ENCODE measurements at places on chromosomes 2 and 18. TPM values are rescaled to one million over a fixed set of nuclear protein-coding genes. Genes with fewer than 3 reads are reported as not detected.

GRCh38 chr2:11830708-11831301, 84.4 kb downstream of the LPIN1 start:
- no peak for DNase-seq

DNA sequence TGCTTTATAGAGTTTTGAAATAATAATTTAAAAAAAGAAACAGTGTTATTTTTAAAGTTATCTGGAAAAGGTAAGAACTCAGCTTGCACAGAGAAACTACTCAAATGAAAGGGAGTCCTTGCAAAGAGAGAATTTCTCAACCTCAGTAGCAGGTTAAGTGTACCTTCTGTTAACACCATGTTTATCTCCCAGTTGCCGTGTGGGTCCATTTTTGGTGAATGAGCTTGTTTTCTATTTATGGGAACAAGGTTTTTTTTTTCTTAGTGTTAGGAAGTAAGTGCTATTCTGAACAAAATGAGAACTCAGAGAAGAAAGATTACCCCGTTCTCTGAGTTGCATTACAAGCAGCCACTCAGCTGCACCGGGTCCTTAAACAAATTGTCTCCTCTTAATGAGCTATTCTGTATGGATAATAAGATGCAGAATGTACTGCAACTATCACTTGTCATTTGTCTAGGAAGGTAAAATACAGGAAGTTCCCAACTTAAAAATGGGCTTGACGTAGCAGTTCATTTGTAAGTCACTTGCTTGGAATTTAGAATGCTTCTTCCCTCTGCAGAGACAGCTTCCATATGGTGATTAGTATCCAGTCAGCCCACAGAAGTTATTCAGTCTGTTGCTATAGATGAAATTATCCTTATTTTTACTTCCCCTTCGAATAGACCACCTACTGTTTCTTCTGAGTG, 74.9 kb downstream of the LTBP1 start:
- DNase-seq: no peak

Gene DSC2
- total RNA-seq: not detected

Gene SERPINB10
- total RNA-seq: not detected

GRCh38 chr2:235398321-235398720, 95.5 kb upstream of the AGAP1 start:
- DNase-seq: no peak

DNA sequence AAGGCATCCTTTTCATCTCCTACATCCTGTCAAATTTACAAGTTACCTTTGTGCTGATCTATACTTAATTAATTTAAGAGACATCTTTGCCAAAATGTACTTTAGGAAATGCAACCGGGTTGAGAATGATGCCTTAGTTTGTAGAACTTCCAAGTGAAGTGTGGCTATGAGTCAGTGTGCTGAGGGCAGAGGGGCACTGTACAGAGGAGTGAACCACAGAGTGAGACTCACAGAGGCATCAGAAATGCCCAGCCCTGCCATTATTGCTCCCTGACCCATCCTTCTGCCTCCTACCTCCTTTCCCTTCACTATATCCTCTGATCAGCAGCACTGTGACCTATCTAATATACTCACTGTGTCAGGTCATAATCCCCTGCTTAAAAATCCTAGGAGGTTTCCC, 320.1 kb downstream of the LRRTM1 start:
- DNase-seq: no peak

Gene CNGA3
- not detected for total RNA-seq
